ENCODE measurements at places on chromosomes 12 and 14. TPM values are rescaled to one million over a fixed set of nuclear protein-coding genes. Genes with fewer than 3 reads are reported as not detected.

GRCh38 chr14:22065347-22065746 lies 391.7 kb upstream of the OR4E1 start:
- no peak for DNase-seq

- no peak for DNase-seq
Measured at GRCh38 chr14:71410578-71411284, 503.5 kb downstream of the PCNX1 start.

DNA sequence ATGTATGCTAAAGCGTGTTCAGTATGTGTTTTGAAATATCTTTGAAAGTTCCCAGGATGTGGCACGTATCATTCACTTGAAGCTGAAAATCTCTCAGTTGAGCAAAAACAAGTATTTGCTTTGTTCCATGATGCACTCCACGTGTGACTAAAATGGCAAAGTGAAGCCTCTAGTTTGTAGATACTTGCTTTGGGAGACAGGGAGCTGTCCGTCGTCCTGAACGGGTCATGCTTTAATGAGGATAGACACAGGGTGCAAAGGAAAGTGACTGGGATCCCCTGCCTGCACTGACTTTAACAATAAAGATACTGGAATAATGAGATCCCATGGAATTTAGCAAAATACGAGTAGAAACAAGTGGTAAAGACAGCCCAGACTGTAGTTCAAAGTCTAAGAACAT lies 991.4 kb downstream of the NRXN3 start:
- DNase-seq, result no peak

GRCh38 chr12:117836476-117836875 lies 132.3 kb downstream of the KSR2 start:
- no peak for DNase-seq

GRCh38 chr14:90839024-90839888 lies 23.0 kb upstream of the TTC7B start:
- peak; percentile 82 for DNase-seq

DNAI7 gene
- total RNA-seq, result 0.24 TPM

Measured in aorta (tissue), 5 donors.